ENCODE measurements at places on chromosomes 1 and 21.

DNA sequence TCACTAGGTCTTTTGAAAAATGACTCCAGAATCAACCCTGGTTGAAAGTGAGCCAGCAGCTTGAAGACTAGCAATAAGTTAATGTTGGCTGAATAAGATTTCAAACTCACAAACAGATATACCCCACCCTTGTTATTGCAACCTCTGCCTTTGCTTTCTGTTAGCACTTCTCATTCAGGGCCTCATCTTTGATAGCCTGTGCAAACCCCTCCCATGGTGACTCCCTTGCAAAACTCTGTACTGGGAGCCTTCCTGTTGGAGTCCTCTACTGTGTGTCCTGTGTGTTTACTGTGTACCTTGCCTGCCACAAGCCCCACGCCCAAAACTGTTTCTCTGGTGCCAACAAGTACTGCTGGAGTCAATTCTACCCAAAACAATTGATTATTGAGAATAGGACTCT lies 50.2 kb downstream of the ZNF678 start:
- no peak overlapping the region for H3K4me3 ChIP-seq
- no peaks in the 10 kb centered on the region for H3K36me3 ChIP-seq
- H3K4me1 ChIP-seq = no peaks in the 10 kb centered on the region
- H3K27ac ChIP-seq = no peak overlapping the region

DNA sequence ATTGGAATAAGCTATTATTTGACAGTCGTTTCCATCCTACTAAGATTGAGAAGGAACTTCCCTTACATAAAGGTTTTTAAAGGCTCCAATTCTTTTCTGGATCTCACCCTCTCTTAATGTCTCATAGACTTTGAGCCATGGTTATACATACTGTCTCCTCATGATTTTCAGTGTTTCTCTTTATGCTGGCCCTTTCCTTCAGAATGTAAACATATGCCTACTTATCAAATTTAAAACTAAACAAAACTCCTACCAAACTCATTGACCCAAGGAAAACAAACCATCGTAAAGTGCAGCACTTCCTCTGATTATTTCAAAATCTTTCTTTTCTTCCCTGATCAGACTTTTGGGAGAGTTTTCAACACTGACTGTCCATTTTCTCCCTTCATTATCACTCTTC lies 163.4 kb upstream of the DPYD start:
- peak overlapping the region; percentile 81 for H3K27ac ChIP-seq
- no peaks in the 10 kb centered on the region for H3K27me3 ChIP-seq
- no peak for DNase-seq
- H3K4me3 ChIP-seq = no peak overlapping the region

- no peaks in the 10 kb centered on the region for H3K27me3 ChIP-seq
- H3K4me1 ChIP-seq = peaks cover 58% of the 10 kb centered on the region
- H3K27ac ChIP-seq = peak overlapping the region; percentile 73
- no peak overlapping the region for H3K4me3 ChIP-seq
- DNase-seq = no peak
- no peaks in the 10 kb centered on the region for H3K36me3 ChIP-seq
Measured at GRCh38 chr1:40384887-40385286, 11.4 kb downstream of the SMAP2 start.

DNA sequence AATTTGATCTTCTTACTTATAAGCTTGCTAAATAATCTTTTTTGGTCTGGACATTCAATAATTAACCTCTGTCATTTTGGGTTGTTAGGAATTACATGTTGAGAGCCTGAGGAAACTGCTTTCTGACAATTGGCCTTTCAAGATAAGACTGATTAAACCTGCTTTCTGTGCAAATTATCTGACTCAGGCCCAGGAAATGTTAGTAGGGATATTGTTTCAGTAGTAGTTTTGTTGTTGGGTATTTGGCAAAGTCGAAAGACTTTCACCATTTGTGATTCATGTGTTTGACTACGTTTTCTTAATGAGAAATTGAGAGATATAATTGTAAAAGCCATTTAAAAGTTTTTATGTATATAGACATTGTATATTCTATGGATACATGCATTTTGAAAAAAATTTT lies 81.1 kb upstream of the GPR88 start:
- no peaks in the 10 kb centered on the region for H3K27me3 ChIP-seq
- no peak overlapping the region for H3K4me3 ChIP-seq
- DNase-seq = no peak

DNA sequence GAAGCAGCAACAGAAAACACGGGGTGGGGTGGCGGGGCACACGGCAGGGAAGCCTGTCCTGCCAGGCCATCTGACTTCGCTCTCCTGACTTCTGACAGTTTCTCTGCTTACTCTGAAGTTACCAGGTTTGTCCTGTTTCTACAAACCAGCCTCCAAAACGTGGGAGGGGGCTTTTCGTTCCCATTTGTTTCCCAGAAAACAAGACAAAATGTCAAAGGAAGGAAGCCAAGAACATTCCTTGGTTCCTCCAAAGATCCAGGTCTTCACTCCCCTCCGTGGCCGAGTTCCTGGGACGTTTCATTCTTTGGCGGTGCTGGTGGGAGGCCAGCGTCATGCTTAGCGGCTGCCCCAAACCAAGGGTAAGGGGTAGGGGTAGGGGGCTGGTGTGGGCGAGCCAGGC lies 49.6 kb downstream of the MEGF6 start:
- H3K4me3 ChIP-seq = no peak overlapping the region
- no peak for DNase-seq
- no peak overlapping the region for H3K27ac ChIP-seq
- H3K36me3 ChIP-seq = no peaks in the 10 kb centered on the region
- H3K4me1 ChIP-seq = peaks cover 6% of the 10 kb centered on the region
- H3K27me3 ChIP-seq = no peaks in the 10 kb centered on the region

GRCh38 chr21:35288238-35288637 lies 239.1 kb upstream of the RUNX1 start:
- H3K4me1 ChIP-seq = no peaks in the 10 kb centered on the region
- no peak overlapping the region for H3K4me3 ChIP-seq

- H3K36me3 ChIP-seq = no peaks in the 10 kb centered on the region
- no peak overlapping the region for H3K4me3 ChIP-seq
- 0 out of 2 replicates have a peak, but pooled peaks cover 4% of the 10 kb centered on the region for H3K27me3 ChIP-seq
- no peak for DNase-seq
- no peak overlapping the region for H3K27ac ChIP-seq
Measured at GRCh38 chr1:157156058-157156541, 17.9 kb upstream of the ETV3 start.

GRCh38 chr21:14488672-14489204 lies 57.4 kb downstream of the SAMSN1 start:
- H3K36me3 ChIP-seq = no peaks in the 10 kb centered on the region
- no peaks in the 10 kb centered on the region for H3K4me1 ChIP-seq
- H3K27ac ChIP-seq = no peak overlapping the region
- no peak overlapping the region for H3K4me3 ChIP-seq
- H3K27me3 ChIP-seq = no peaks in the 10 kb centered on the region
- no peak for DNase-seq

GRCh38 chr1:199079994-199080393 lies 441.2 kb downstream of the PTPRC start:
- H3K4me3 ChIP-seq = no peak overlapping the region
- no peak for DNase-seq
- no peaks in the 10 kb centered on the region for H3K4me1 ChIP-seq

DNA sequence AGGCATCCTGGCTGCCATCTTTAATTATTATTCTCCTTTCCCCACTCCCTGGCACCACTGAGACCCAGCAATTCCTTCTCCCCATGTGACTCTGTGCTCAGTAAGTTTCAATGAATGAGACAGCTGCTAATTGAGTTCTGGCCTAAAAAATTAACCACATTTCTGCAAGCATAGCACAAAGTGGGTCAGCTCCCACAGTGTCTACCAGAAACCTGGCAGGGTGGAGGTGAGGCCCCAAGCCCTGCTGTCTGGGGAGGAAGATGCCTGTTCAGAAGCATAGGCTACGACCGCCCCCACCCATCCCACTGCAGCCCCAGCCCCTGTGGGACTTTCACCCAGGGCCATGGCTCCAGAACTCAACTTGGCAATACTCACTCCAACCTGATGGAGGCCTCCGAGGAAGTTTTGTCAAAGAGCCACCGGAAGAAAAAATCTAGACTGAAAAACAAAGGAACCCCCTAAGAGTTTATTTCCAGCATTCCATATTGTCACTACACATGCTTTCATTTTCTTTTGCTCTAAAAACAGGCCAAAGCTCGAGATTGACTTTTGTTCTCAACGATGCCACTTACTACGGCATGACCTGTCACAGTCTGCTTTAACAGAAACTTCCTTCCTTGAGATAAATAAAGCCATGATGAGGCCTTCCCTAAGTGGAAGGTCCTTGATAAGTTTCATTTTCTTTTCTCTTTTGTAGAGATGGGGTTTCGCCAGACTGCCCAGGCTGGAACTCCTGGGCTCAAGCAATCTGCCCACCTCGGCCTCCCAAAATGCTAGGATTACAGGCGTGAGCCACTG lies 26.5 kb downstream of the TMEM63A start:
- H3K27me3 ChIP-seq = no peaks in the 10 kb centered on the region
- no peaks in the 10 kb centered on the region for H3K4me1 ChIP-seq
- H3K27ac ChIP-seq = no peak overlapping the region
- H3K36me3 ChIP-seq = no peaks in the 10 kb centered on the region

DNA sequence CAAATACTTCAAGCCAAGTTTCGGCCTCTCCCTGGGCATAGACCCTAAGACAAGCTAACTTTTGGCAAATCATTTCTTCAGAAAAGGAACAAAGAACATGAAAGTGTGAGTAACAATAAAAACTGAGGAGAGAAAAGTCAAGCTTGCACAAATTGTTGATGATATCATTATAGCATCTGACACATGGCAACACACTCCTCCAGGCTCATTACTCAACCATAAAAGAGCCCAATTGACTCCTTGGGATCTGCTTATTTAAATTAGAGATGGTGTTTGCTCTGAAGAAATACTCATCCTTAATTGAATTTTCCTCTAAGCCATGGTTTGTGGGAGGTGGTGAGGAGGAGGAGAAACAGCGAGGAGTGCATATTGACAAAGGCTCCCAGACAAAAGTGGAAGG lies 54.5 kb downstream of the TNFSF4 start:
- DNase-seq = no peak
- H3K36me3 ChIP-seq = no peaks in the 10 kb centered on the region
- no peak overlapping the region for H3K27ac ChIP-seq
- H3K27me3 ChIP-seq = no peaks in the 10 kb centered on the region

DNA sequence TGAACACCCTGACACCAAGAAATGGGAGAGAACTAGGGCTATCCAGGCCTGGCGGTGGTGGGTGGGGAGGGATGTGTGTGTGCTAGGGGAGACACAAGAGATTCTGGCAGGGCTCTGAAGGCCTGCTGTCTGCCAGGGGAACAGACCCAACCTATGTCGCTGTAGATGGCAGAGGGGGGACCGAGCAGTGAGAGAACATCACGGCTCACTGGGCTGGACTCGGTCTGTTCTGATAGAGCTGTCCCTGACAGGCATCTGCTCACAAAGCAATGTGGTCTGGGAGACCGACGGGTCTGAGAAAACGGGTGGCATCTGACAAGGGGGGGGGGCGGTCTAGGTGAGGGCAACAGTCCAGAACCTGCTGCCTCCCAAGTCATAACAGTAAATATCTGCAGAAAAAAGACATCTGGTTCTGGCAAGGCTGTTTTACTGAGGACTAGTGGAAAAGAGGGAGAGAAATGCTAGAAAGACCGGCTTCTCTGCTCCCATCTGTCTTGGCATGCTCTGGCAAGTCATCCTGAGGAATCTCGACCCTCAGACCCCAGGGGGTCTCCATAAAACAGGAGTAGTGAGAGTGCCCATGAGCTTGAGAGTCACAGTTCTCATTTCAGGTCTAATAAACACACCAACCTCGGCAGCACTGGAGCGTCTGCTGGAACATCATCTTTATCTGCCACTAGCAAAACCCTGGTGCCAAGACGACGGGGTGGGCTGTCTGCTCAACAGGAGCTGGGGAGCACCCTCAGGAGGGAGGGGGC lies 36.5 kb downstream of the SLC66A1 start:
- H3K27me3 ChIP-seq = no peaks in the 10 kb centered on the region
- no peak for DNase-seq
- peaks cover 4% of the 10 kb centered on the region for H3K4me1 ChIP-seq
- no peak overlapping the region for H3K27ac ChIP-seq
- no peak overlapping the region for H3K4me3 ChIP-seq
- H3K36me3 ChIP-seq = no peaks in the 10 kb centered on the region

- no peaks in the 10 kb centered on the region for H3K36me3 ChIP-seq
- H3K4me1 ChIP-seq = no peaks in the 10 kb centered on the region
- H3K27me3 ChIP-seq = no peaks in the 10 kb centered on the region
- no peak overlapping the region for H3K27ac ChIP-seq
Measured at GRCh38 chr1:246483569-246483933, 23.5 kb downstream of the SMYD3 start.

DNA sequence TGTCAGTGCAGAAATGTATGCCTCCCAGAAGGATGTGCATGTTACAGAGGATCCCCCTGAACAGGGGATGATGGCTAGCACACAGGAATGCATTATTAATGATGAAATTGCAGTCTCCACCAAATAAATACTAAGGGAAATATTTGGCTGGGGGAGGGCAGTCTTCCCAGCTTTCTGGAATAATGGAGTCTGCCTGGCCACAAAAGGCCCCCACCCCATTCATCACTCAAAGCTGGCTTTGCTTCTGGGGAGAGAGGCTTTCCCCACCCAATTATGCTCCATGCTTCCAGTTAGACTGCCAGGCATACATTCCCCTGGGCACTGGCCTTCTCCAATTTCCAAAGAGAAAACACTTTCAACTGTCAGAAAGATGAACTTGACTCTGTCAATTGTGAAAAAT lies 302.7 kb downstream of the SIPA1L2 start:
- DNase-seq = no peak
- no peaks in the 10 kb centered on the region for H3K27me3 ChIP-seq
- H3K27ac ChIP-seq = no peak overlapping the region
- no peaks in the 10 kb centered on the region for H3K4me1 ChIP-seq

- no peaks in the 10 kb centered on the region for H3K4me1 ChIP-seq
- H3K27me3 ChIP-seq = peaks cover 5% of the 10 kb centered on the region
- no peak overlapping the region for H3K27ac ChIP-seq
- DNase-seq = no peak
Measured at GRCh38 chr21:45780647-45781046, 137.1 kb downstream of the PCBP3 start.

- H3K27ac ChIP-seq = peak overlapping the region; percentile 100
- H3K4me1 ChIP-seq = peaks cover 52% of the 10 kb centered on the region
- no peaks in the 10 kb centered on the region for H3K36me3 ChIP-seq
- DNase-seq = no peak
- peak overlapping the region; percentile 98 for H3K4me3 ChIP-seq
- no peaks in the 10 kb centered on the region for H3K27me3 ChIP-seq
Measured at GRCh38 chr1:218348628-218349071, 3.5 kb downstream of the TGFB2 start.

- H3K36me3 ChIP-seq = no peaks in the 10 kb centered on the region
- no peak overlapping the region for H3K4me3 ChIP-seq
- H3K4me1 ChIP-seq = no peaks in the 10 kb centered on the region
- no peaks in the 10 kb centered on the region for H3K27me3 ChIP-seq
- no peak for DNase-seq
- H3K27ac ChIP-seq = no peak overlapping the region
Measured at GRCh38 chr1:2891923-2892448, 90.5 kb upstream of the TTC34 start.

- H3K27ac ChIP-seq = no peak overlapping the region
- no peaks in the 10 kb centered on the region for H3K36me3 ChIP-seq
- no peak for DNase-seq
- H3K4me3 ChIP-seq = no peak overlapping the region
- H3K4me1 ChIP-seq = no peaks in the 10 kb centered on the region
- no peaks in the 10 kb centered on the region for H3K27me3 ChIP-seq
Measured at GRCh38 chr1:186872291-186872690, 43.5 kb downstream of the PLA2G4A start.

GRCh38 chr1:162649583-162649982 lies 17.3 kb downstream of the DDR2 start:
- no peak overlapping the region for H3K27ac ChIP-seq
- no peaks in the 10 kb centered on the region for H3K36me3 ChIP-seq
- no peaks in the 10 kb centered on the region for H3K27me3 ChIP-seq
- no peak overlapping the region for H3K4me3 ChIP-seq
- no peaks in the 10 kb centered on the region for H3K4me1 ChIP-seq
- DNase-seq = no peak

GRCh38 chr1:221693087-221693486 lies 48.8 kb downstream of the DUSP10 start:
- H3K4me3 ChIP-seq = no peak overlapping the region
- DNase-seq = no peak
- H3K27me3 ChIP-seq = no peaks in the 10 kb centered on the region
- no peaks in the 10 kb centered on the region for H3K36me3 ChIP-seq

Data from Panc1 (cell line).